ENCODE measurements at places on chromosomes 16 and 17.

DNA sequence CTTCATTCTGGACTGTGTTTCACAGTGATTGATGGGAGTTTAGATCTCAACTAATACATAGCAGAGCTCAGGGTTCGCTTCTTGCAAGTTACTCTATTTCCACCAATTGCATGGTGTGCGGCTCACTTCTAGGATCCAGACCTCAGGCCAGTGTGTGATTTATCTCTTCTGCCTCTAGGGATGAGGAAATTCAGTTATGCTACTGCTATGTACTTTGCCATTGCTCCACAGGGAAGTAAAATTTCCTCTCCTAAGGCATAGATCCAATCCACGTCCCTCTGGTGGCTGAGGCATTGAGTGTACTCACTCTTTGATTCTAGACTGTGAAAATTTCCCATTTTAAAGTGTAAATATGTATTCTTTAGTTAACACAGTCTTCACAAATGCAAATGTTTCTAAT, 214.1 kb downstream of the HS3ST3B1 start:
- DNase-seq: no peak

GRCh38 chr17:81858170-81858966, 2.0 kb downstream of the P4HB start:
- no peak for DNase-seq

- DNase-seq: no peak
Observed at GRCh38 chr17:71505200-71505599, 615.6 kb upstream of the SOX9 start.

DNA sequence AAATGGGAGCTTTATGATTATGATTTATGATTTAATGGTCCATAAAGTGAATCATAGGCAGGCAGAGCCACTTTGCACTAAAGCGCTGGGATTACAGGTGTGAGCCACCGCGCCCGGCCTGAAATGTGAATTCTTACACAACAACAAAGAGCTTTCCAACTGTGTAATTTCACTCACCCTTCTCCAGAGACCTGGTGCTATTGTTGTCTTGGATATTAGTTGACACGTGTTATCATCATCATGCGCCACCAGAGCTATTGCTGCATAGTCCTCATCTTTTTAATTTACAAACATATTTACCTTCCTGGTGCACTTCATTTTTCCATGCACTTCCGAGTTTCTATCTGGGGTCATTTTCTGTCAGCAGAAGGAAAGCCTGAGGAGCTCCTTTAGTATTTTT, 4.8 kb upstream of the UTS2R start:
- no peak for DNase-seq

- DNase-seq: no peak
Observed at GRCh38 chr16:4487955-4488498, 11.8 kb downstream of the HMOX2 start.

DNA sequence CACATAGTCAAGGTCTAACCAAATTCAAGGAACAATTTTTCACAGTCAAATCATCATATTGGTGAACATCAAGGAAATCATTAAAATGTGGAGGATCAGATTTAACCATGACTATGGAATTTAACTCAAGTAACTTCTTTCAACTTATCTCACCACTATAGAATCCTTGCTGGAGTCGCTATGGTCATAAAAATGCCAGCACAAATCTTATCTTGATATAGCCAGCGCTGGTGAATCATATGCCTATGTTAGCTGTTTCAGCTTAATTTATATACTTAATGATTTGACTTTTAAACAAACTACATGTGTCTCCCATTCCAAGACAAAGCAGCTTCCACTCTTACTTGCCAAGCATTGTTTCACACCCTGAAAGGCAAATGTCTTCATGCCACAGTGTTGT, 416.4 kb downstream of the CDH11 start:
- DNase-seq: no peak

GRCh38 chr16:65409510-65409909, 287.6 kb upstream of the CDH11 start:
- DNase-seq: no peak

- no peak for DNase-seq
Observed at GRCh38 chr17:48718227-48718760, 4.0 kb downstream of the PRAC1 start.

DNA sequence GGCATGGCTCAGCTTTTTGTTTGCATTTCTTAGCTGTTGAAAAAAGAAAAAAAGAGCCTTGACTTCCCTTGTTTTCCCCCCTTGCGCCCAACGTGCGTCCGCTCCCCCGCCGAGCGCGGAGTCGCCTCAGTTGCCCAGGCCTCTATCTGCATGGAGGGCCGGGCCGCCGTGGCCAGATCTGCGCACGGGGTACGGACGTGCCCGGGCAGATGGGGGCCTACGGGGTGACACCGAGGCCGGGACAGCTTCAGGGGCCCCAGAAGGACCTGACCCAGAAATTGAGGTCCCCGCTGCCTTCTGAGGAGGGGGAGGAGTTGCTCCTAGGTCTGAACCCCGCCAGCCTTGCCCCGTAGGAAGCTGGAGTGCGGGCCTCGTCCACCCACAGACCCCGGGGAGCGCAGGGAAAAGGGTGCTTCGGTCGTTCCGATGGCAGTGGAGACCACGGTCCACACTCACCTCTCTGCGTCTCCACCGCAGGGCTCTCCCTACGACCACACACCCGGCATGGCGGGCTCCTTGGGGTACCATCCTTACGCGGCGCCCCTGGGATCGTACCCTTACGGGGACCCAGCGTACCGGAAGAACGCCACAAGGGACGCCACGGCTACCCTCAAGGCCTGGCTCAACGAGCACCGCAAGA, 1.5 kb downstream of the IRX5 start:
- DNase-seq: peak; percentile 70

GRCh38 chr17:44197980-44198720, 1.5 kb downstream of the ATXN7L3 start:
- no peak for DNase-seq

DNA sequence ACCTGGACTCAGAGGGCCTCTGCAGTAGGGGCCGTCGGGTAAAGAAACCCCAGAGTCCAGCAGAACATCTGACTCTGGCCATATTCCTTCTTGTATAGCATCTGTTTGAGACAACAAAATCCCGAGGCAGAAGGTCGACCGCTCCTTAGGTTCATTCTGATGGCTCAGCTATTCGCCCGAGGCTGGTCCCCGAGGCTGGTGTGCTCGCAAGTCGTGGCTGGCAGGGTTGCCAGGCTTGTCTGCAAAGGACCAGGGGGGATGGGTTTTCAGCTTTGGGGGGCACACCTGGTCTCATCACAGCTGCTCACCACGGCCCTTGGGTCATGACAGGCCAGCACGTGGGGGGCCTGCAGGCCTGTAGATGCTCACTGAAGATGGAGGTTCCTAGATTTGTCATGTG, 119.1 kb downstream of the BANP start:
- DNase-seq: no peak

GRCh38 chr16:5065813-5066212, at the start of gene C16orf89:
Gene C16orf89 (minus strand): TSS chr16:5065956. CDS start chr16:5065908, 48 bp downstream.
- no peak for DNase-seq

GRCh38 chr17:33290253-33290652, 2.8 kb downstream of the ASIC2 start:
- DNase-seq: no peak

- DNase-seq: no peak
Observed at GRCh38 chr16:23110257-23110899, 38.9 kb downstream of the USP31 start.

- no peak for DNase-seq
Observed at GRCh38 chr17:61245706-61246135, 153.9 kb upstream of the TBX2 start.

- no peak for DNase-seq
Observed at GRCh38 chr16:4057439-4057877, 58.8 kb downstream of the ADCY9 start.

DNA sequence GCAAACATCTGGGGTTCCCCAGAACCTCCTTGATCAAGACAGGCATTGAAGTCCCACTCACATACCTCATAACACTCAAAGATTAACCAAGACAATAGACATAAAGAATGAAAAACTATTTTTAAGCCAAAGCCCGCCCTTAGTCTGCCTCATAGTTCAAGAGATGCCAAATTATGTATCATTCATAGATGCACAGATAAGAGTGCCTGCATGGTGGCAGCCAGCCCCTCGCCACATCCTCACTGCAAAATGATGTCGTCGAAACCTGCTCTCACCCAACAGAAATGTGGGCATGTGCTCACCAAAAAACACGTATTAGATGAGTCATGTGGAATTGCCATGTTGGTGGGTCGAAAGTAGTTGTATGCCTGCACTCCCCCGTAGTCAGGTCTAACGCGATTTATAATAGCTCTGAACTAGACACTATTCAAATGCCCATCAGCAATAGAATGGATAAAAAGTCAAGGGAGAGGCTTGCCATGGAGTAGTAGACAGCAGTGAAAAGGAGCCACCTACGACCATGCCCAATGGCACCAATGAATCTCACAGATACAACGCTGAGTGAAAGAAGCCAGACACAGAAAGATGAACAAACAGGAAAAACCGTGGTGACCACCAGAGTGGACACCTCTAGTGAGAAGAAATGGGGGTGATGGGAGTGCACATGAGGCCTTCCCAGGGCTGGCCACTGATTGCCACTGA, 64.8 kb downstream of the C16orf95 start:
- DNase-seq: no peak

- DNase-seq: no peak
Observed at GRCh38 chr17:1050996-1051925, 54.3 kb downstream of the TIMM22 start.

DNA sequence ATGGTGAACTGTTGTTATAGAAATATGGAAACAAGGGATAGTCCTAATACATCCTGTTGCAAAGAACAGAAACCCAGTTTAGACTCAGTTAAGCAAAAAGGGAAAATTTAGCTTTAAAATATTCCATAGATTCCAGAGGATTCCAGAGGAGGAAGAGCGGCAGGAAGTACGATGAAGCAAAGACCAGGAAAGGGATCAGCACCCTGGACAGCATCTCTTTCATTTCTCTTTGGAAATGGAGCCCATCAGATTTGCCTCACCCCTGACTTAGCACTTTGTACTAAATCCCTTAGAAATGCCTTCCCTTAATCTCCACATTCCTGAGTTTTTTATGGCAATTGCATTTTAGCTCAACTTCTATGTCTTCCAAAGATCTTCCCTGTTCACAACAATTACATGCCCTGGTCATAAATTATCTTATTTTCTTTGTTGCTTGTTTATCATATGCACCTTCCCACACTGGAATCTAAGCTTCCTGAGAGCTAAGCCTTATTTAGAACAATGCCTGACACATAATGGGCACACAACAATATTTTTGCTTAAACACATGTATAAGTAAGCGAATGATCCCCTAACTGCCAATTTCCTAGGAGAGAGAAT, 150.0 kb upstream of the RBFOX1 start:
- DNase-seq: no peak

DNA sequence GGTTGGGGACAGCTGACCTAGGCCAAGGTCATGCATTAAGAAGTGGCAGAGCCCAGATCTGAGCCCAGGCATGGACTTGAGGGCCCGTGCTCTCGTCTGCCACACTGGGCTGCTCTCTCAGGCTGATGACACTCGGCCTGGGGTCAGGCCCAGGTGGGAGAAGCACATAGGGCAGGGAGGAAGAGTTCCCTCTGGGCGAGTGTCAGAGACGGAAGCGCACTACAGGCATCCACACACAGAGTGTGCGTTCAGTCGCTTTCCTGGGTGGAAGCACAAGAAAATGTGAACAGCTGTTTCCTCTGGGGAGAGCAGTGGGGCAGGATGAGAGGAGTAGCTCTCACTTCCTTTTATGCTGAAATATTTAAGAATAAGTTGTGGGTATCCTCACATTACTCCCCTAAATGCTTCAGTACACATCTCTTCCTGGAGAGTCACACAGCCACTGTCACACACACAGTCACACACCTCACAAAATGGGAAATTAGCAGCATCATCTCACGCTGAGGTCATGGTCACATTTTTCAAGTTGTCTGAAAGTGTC, 59.7 kb downstream of the B9D1 start:
- no peak for DNase-seq

Data from 8988T (cell line).